ENCODE measurements at places on chromosomes 3 and 15. TPM values are rescaled to one million over a fixed set of nuclear protein-coding genes. Genes with fewer than 3 reads are reported as not detected.

Gene ECE2
- not detected for total RNA-seq

Gene KLF13
- total RNA-seq, result 21.4 TPM

Gene PATL2
- 0.13 TPM for total RNA-seq

Gene RPL35A
- 641 TPM for total RNA-seq

Gene UBAP1L
- total RNA-seq, result 3.8 TPM

- no peak for DNase-seq
Measured at GRCh38 chr15:48572823-48573222, 72.7 kb downstream of the FBN1 start.

DNA sequence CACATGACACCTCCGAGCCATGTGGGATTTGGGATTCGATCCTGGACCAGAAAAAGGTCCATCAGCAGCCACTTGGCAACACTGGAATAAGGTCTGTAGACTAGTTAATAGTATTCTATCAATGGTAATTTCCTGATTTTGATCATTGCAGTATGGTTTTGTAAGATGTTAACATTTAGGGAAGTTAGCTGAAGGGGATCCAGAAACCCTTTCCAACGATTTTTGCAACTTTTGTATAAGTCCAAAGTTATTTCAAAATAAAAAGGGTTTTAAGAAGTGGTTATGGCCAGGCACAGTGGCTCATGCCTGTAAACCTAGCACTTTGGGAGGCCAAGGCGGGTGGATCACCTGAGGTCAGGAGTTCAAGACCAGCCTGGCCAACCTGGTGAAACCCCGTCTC is 10.2 kb downstream of the BDH1 start:
- no peak for DNase-seq

GRCh38 chr3:15929944-15930571 is 132.3 kb upstream of the ANKRD28 start:
- DNase-seq, result no peak

GRCh38 chr3:69214241-69214640 is 91.8 kb upstream of the LMOD3 start:
- DNase-seq, result peak; percentile 28

- DNase-seq, result peak; percentile 73
Measured at GRCh38 chr15:63019511-63020109, 22.9 kb upstream of the TPM1 start.

All from dermis microvascular lymphatic vessel endothelial cell (primary cell).